ENCODE measurements at places on chromosomes 16 and 17. TPM values are rescaled to one million over a fixed set of nuclear protein-coding genes. Genes with fewer than 3 reads are reported as not detected.

The KRTAP3-1 gene
- not detected for total RNA-seq

The EVPLL gene
- not detected for total RNA-seq

The PPP1R9B gene
- total RNA-seq, result 82.8 TPM

The ZMYND15 gene
- 0.38 TPM for total RNA-seq

The RNF222 gene
- 0.19 TPM for total RNA-seq

The TBC1D3H gene
- not detected for total RNA-seq

The FBXL16 gene
- total RNA-seq, result 28.4 TPM

The ADAT1 gene
- 66.6 TPM for total RNA-seq

The GCSH gene
- 11.9 TPM for total RNA-seq

The HSD17B2 gene
- not detected for total RNA-seq

GRCh38 chr16:11507991-11508390 is 78.7 kb downstream of the LITAF start:
- H3K27me3 ChIP-seq, result no peaks in the 10 kb centered on the region
- H3K4me3 ChIP-seq, result no peak overlapping the region
- H3K36me3 ChIP-seq, result peaks cover 3% of the 10 kb centered on the region
- H3K27ac ChIP-seq, result no peak overlapping the region
- peaks cover 1% of the 10 kb centered on the region for H3K4me1 ChIP-seq
- no peak for DNase-seq

DNA sequence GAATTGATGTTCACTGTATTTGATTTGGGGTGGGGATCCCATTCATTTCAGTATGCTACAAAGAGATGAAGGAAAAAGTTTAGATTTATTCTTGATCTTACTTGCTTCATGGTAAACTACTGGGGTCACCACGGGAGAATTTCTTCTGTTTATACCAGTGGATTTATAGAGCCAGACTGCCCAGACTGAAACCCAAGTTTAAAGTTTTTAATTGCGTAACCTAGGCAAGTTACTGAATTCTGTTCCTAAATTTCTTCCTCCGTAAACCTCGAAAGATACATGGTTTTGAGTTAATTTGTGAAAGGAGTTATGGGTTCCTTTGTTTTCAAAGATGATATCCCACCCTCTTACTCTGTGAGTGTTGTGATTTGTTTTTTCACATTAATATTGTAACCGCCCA is 26.4 kb downstream of the PIGL start:
- peaks cover 8% of the 10 kb centered on the region for H3K4me1 ChIP-seq
- DNase-seq, result no peak
- H3K27me3 ChIP-seq, result no peaks in the 10 kb centered on the region
- H3K27ac ChIP-seq, result peak overlapping the region; percentile 41

DNA sequence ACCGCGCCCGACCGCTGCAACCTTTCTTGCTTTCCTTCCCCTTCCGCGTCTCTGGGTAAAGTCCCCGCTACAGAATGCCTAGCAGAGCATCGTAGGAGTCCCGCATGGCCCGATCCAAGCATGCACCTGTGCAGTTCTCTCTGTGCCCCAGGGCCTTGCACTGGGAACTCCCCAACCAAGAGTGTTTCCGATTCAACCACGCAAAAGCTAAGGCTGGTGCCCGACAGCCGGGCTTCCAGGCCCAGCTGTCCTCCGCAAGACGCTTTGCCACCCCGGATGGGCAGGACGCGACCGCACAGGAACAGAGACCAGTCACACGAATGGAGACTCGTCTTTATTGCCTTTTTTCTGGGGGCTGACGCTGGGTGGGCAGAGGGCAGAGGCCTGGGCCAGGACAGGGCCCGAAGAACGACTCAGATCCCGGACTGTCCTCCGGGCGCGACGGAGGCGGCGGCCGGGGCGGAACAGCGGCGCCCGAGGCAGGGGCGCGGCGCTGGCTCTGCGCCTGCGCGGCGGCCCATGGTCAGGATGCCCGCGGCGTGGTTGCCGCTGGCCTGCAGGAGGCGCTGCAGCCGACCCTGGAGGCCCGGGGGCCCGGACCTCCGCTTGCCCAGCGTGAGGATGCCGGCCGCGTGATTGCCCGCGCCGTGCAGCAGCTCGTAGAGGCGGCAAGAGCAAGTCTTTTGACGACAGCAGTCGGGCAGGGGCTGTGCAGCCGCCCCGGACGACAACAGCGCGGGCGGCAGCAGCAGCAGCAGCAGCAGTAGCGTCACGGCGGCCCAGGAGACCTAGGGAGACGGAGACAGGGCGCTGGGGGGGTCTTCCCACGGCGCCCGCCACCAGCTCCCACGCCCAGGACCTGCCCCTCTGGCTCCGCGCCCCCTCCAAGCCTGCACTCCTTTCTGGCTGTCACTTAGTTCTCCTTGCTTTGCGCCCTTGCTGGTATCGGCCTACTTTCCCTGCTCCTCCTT is 1.2 kb downstream of the HCRT start:
- H3K27me3 ChIP-seq, result peaks cover 25% of the 10 kb centered on the region
- H3K4me3 ChIP-seq, result peak overlapping the region; percentile 94
- DNase-seq, result peak; percentile 70
- H3K36me3 ChIP-seq, result no peaks in the 10 kb centered on the region
- peak overlapping the region; percentile 94 for H3K27ac ChIP-seq
- H3K4me1 ChIP-seq, result peaks cover 45% of the 10 kb centered on the region

DNA sequence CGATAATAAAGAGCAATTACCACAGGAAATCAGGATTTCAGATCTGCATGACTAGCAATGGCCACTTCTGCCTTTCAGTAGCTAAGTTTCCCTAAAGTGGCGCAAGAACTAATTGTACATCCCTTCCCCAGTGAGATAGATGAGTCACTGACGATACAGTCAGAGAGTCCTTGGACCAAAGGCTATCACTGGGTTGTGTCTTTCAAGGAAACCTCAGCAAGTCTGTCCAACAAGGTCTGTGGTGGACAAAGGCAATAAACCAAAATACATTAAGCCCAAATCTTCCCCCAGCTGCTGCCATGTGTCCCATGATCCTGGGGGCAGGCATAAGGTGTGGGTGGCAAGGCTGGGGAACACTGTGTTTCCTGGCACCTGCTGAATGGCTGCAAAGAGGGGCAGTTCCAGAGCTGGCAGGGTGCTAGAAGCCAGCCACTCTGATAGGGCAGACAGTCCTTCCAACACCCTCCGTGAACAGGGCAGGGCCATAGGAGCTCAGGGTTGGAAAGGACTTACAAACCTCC is 20.5 kb upstream of the MTMR4 start:
- H3K4me3 ChIP-seq, result no peak overlapping the region
- no peak for DNase-seq
- H3K27ac ChIP-seq, result no peak overlapping the region

- H3K36me3 ChIP-seq, result no peaks in the 10 kb centered on the region
- H3K4me1 ChIP-seq, result peaks cover 2% of the 10 kb centered on the region
- no peaks in the 10 kb centered on the region for H3K27me3 ChIP-seq
- H3K27ac ChIP-seq, result no peak overlapping the region
Measured at GRCh38 chr17:17537311-17538099, 41.3 kb upstream of the RASD1 start.

DNA sequence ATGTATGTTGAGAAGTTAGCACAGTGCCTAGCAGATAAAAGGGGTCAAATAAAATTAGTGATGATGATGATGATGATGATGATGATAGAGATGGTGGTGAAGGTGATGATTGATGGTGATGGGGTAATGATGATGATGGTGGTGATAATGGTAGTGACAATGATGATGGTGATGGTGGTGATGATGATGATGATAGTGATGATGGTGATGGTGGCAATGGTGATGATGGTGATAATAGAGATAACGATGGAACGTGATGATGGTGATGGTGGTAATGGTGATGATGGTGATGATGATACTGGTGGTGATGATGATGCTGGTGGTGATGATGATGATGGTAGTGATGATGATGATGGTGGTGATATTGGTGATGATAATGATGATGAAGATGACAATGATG is 223.7 kb downstream of the FOXL1 start:
- H3K36me3 ChIP-seq, result no peaks in the 10 kb centered on the region
- H3K27me3 ChIP-seq, result peaks cover 33% of the 10 kb centered on the region
- H3K4me3 ChIP-seq, result no peak overlapping the region
- no peak overlapping the region for H3K27ac ChIP-seq
- no peak for DNase-seq

- H3K4me1 ChIP-seq, result peaks cover 6% of the 10 kb centered on the region
- DNase-seq, result no peak
- H3K27me3 ChIP-seq, result no peaks in the 10 kb centered on the region
- no peak overlapping the region for H3K27ac ChIP-seq
Measured at GRCh38 chr17:29216181-29216580, 30.5 kb upstream of the CRYBA1 start.

DNA sequence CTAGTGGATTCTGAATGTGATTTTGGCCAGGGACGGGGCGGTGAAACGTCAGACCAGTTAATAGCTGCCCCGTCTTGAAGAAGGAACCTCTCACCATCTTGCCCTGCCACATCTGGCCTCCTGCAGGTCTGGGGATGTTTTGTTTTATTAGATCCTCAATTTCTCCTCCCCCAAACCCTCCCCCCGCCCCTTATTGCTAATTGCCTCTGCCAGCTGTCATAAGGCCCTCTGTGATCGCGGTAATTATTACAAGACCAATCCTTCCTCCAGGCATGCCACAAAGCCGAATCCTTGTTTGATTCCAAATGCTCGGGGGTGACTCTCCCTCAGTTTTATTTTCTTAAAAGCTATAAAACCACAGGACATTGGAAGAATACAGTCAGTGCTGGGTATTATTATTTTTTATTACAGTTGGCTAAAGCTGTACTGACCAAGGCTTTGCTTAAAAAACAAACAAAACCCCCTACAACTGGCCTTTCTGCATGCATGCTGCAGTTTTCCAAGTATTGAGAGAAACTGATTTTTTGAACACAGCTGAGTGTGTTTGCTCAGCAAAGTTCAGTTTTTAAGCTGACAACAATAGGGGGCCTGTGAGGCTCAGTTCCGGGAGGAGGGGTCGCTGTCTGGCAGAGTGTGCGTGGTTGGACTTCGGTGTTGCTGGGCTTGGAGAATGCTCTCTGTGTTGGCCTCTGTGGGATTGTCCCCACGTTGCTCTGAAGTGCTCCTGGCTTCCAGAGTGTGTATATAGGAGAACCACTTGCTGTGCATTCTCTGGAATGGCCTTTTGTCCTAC is 1.7 kb downstream of the KSR1 start:
- DNase-seq, result no peak
- H3K4me3 ChIP-seq, result peak overlapping the region; percentile 95
- no peaks in the 10 kb centered on the region for H3K27me3 ChIP-seq
- no peak overlapping the region for H3K27ac ChIP-seq
- no peaks in the 10 kb centered on the region for H3K36me3 ChIP-seq

GRCh38 chr17:15882058-15882720 is 62.7 kb upstream of the ADORA2B start:
- no peaks in the 10 kb centered on the region for H3K27me3 ChIP-seq
- peaks cover 7% of the 10 kb centered on the region for H3K4me1 ChIP-seq
- no peak overlapping the region for H3K4me3 ChIP-seq
- no peak overlapping the region for H3K27ac ChIP-seq

DNA sequence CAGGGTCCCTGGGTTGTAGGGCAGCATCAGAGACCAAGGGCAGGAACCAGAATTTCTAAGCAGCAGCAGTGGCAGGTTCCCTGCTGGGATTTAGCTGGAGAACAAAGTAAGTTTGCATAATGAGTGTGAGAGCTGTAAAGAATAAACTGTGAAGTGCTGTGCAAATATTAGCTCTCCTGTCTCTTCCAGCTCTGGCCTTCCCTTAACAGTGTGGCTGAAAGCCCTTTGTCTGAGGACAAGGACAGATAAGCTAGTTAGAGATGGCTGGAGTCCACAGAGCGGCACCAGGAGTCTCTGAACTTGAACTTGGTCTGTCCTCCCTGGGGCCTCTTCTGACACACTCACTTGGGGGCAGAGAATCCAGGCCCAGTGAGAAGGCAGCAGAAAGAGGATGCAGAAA is 98.2 kb upstream of the WSCD1 start:
- peaks cover 16% of the 10 kb centered on the region for H3K27me3 ChIP-seq
- DNase-seq, result no peak
- no peak overlapping the region for H3K4me3 ChIP-seq
- peaks cover 2% of the 10 kb centered on the region for H3K36me3 ChIP-seq
- H3K27ac ChIP-seq, result no peak overlapping the region

GRCh38 chr16:8958344-8959167 is 5.2 kb downstream of the USP7 start:
- peak overlapping the region; percentile 92 for H3K27ac ChIP-seq
- peaks cover 80% of the 10 kb centered on the region for H3K4me1 ChIP-seq
- peaks cover 4% of the 10 kb centered on the region for H3K36me3 ChIP-seq
- peak overlapping the region; percentile 86 for H3K4me3 ChIP-seq

DNA sequence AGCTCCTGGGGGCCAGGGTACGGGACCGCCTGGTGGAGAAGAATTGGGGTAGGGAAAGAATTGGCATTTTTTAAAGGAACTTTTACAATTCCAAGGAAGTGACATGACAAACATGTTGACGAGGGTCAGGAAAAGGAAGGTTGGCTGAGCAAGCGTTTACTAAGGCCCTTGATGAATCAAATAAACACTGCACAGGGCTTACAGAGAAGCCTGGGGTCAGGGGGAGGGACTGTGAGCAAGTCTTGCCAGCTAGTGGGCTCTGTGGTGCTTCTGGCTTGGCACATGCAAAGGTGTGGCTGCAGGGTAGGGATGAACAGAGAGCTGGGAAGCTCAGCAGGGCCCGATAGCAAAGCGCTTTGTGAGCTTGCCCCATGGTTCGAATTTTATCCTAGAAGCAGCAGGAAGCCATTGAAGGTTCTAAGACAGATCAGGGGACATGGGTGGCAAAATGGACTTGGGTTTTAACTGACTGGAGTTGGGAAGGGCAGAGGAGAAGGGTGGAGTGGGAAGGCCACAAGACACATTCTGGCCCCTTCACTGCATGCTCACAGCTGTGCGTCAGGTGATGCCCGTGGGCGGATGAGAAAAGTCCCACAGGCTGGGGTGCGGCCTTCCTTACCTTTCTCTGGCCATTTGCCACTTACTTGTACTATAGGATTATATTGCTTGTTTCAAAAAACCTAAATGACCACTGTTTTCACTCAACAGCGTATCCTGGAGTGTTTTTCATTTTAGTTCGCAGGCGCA is 117.8 kb downstream of the SOCS1 start:
- peaks cover 31% of the 10 kb centered on the region for H3K4me1 ChIP-seq
- no peak for DNase-seq
- H3K36me3 ChIP-seq, result no peaks in the 10 kb centered on the region

GRCh38 chr16:12721841-12722421 is 81.8 kb downstream of the CPPED1 start:
- DNase-seq, result no peak
- H3K4me1 ChIP-seq, result no peaks in the 10 kb centered on the region
- no peaks in the 10 kb centered on the region for H3K27me3 ChIP-seq
- no peak overlapping the region for H3K4me3 ChIP-seq
- peaks cover 9% of the 10 kb centered on the region for H3K36me3 ChIP-seq

DNA sequence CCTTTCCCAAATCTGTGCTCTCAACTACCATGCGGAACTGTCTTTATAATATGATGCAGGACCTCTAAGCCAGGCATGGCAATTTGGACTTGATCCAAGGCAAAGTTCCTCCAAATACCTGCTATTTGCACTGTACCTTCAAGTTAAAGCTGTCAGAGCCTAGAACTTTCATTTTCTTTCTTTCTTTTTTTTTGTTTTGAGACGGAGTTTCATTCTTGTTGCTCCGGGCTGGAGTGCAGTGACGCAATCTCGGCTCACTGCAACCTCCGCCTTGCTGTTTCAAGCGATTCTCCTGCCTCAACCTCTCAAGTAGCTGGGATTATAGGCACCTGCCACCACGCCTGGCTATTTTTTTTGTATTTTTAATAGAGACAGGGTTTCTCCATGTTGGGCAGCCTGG is 51.7 kb downstream of the ARHGAP27 start:
- peaks cover 1% of the 10 kb centered on the region for H3K27me3 ChIP-seq
- H3K4me3 ChIP-seq, result no peak overlapping the region
- no peaks in the 10 kb centered on the region for H3K36me3 ChIP-seq
- H3K27ac ChIP-seq, result no peak overlapping the region
- H3K4me1 ChIP-seq, result peaks cover 3% of the 10 kb centered on the region
- no peak for DNase-seq

- no peak for DNase-seq
- H3K27me3 ChIP-seq, result peaks cover 3% of the 10 kb centered on the region
- peak overlapping the region; percentile 78 for H3K4me3 ChIP-seq
- H3K27ac ChIP-seq, result peak overlapping the region; percentile 82
- H3K4me1 ChIP-seq, result peaks cover 28% of the 10 kb centered on the region
Measured at GRCh38 chr16:68369168-68369567, 58.3 kb downstream of the PRMT7 start.
